ENCODE measurements at places on chromosomes 6 and 20. TPM values are rescaled to one million over a fixed set of nuclear protein-coding genes. Genes with fewer than 3 reads are reported as not detected.

DNA sequence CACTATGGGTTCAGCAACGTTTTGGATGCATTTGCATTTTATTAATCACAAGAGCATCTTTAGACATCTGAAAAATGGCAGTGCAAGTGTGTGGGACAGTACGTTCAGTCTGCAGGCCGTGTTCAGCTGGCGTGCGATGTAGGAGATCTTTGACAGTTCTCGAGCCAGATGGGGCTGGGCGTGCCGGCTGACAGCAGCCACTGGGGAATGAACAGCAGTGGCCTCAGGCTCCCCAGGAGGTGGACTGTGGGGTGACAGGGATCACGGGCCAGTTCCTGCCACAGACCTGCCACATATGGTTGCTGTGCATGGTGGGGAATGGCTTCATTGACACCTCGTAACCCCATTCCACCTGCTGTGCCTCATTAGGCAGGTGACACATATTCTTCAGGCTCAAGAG, 16.4 kb upstream of the MLN start:
- DNase-seq, result no peak

DNA sequence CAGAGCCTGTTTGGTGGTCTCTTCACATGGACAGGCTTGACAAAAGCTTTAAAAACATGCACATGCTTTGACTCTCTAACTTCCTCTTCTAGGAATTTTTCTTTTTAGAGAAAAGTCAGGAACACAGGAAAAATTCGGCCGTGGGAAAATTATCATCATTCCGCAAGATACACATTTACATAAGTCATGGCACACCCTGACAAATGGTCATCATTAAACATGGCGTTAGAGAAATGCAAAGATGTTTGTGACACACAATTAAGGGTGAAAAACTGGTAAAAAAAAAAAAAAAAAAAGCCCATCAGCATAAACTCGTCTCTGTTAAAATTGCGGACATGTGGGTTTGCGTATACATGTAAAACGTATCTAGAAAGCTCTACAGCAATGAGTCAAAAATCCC, 134.2 kb upstream of the AGPAT4 start:
- DNase-seq, result no peak

HLA-C gene
- 122 TPM for total RNA-seq

DNA sequence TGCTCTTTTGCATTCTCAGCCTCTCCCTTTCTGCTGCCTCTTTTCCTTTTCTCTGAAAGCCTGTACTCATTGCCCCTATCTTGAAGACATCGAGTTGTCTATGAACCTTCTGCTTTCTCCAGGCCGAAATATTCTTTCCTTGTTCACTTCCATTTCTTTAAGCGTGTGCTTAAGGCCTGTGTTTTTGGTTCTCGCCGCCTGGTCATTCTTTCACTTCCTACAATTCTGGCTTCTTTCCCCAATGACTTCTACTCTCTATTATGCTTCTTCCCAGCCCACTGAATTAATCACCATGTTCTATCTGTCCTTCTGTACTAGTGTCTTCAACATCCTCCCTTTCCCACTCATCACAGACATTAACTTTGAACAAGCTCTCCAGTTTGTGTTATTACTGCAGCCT, 69.6 kb downstream of the C6orf52 start:
- no peak for DNase-seq

DNA sequence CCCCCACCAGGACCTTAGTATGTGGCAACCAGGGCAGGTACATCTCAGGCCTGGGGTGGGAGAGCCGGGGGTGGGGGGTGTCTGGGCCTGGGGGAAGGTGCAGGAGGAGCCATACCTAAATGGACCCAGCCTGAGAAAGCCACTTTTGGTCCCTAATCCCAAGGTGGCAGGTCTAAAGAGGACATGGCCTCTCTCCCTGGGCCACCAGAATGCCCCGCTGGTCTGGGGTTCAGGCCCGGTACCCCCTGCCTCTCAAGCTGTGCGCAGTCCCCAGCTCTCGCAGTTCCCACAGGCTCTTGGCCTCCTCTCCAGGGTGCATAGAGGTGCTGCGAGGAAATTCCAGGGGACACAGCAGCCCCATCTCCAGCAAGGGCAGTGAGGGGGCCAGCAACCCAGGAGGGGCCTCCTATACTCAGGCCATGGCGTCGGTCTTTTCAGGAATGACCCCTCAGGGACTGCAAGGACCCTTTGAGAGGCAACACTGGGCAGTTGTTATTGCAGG, 1.1 kb upstream of the AVP start:
- no peak for DNase-seq

STX11 gene
- 0.26 TPM for total RNA-seq

GRCh38 chr20:46137816-46138215, 19.7 kb downstream of the CD40 start:
- DNase-seq, result no peak

GRCh38 chr20:61042506-61043385, 209.3 kb upstream of the CDH4 start:
- DNase-seq, result peak; percentile 2

BPIFB1 gene
- total RNA-seq, result not detected

GRCh38 chr6:30798494-30798893, 54.1 kb upstream of the IER3 start:
- peak; percentile 39 for DNase-seq

ERVFRD-1 gene
- not detected for total RNA-seq

GRCh38 chr6:118918329-118918725, 16.6 kb downstream of the MCM9 start:
- DNase-seq, result peak; percentile 48

FOXS1 gene
- total RNA-seq, result not detected

RGS19 gene
- total RNA-seq, result 11.6 TPM

DNA sequence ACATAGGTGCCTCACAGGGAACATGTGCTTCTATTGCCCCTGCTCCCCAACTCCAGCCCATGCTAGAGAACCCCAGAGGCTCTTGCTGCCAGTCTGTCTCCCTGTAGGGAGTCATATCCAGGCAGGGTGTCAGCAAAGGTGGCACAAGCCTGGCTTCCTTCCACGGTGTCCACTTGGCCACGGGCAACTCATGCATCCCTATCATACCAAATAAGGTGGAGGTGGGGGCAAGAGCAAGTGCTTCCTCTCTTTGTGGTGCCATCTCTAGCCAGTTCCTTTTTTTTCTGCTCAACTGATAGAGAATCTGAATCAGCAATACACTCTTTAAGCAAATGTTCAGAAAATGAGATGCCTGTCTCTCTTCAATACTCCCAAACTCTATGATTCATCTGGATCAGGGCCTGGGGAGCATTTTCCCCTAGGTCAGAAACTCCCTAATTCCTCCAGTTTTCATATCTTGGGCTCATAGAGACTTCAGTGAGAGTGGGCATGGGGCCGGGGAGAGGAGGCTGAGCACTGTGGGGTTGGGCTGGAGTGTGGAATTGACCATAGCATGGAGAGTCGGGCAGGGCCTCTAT, 105.1 kb upstream of the GPR6 start:
- DNase-seq, result no peak

GRCh38 chr6:167491438-167492099, 166.7 kb downstream of the TTLL2 start:
- DNase-seq, result no peak

GRCh38 chr6:57267586-57268293, 45.6 kb upstream of the RAB23 start:
- DNase-seq, result peak; percentile 99

DNA sequence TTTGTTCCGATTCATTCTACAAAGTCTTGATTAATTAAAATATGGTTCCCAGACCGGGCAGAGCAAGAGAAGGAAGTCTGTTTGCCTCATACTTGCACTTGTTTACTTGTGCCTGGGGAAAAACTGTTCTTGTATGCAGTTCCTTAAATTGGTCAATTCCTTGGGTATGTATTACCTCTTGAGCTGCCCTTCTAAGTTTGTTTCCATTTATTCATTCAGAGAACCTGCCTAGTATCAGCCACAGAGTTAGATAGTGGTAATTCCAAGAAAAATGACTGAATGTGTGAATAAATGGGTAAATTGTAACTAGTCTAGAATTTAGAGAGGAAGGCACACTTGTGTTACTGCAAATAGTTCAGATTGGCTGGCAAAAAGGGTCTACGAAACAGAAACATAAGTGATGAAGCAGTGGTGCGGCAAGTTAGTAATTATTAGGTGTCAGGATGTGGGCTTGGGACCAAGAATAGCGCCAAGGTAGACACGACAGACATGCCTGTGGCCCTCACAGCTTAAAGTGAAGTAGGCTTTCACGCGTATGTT, 525 bp upstream of the MAK start:
- DNase-seq, result no peak

DNA sequence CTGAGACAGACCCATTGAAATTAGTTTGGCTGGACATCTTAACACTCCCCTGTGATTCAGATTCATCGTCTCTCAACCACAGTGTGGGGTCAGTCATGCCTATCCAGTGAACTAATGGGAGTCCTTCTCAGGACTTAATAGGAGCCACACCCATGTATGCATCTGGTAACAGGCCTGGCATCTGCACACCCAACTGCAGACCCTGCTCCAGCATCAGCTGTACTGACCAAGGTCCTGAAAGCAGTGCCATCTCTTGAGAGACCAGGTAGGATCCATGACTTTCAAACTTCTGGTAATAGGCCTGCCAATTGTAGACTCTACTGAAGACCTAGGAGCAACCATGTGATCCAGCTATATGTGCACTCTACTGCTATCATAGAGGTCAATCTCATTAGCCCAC, 363.6 kb upstream of the POU3F2 start:
- DNase-seq, result peak; percentile 17

TBXT gene
- total RNA-seq, result not detected

HLA-DMB gene
- 0.83 TPM for total RNA-seq

- DNase-seq, result no peak
Observed at GRCh38 chr20:6173481-6173880, 50.7 kb upstream of the FERMT1 start.

SPAG4 gene
- 8.5 TPM for total RNA-seq

GRCh38 chr6:139124887-139125672, 9.8 kb upstream of the HECA start:
- DNase-seq, result peak; percentile 56

- DNase-seq, result no peak
Observed at GRCh38 chr6:80592436-80592835, 486.0 kb downstream of the BCKDHB start.

GRCh38 chr6:81451787-81452186, 300.7 kb downstream of the TENT5A start:
- DNase-seq, result peak; percentile 84

SLC12A5 gene
- total RNA-seq, result 0.50 TPM

TRAM2 gene
- total RNA-seq, result 69.6 TPM

DNA sequence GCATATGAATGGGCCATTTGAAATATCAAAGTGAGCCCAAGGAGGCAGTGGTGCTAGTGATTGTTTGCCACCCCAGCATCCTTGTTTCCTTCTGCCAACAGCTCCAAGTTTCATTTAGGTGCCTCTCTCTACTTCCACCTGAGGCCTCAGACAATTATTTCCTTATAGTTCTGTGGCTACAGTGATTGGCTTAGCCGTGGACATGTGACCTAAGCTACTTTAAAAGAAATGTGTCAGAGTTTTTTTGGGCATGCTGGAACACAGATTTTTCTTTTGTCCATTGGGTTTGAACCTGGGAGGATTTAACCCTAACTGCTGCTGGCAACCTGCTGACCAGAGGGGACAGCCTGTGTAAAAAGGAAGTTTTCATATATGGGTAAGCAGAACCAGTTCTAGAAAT, 319.4 kb downstream of the CD109 start:
- no peak for DNase-seq

HSD17B8 gene
- 11.4 TPM for total RNA-seq

GRCh38 chr20:731891-732560, 36.3 kb downstream of the SLC52A3 start:
- DNase-seq, result no peak

SIRPG gene
- not detected for total RNA-seq

- no peak for DNase-seq
Observed at GRCh38 chr6:33586108-33586640, 6.1 kb upstream of the BAK1 start.

ANKRD66 gene
- not detected for total RNA-seq

GRCh38 chr6:139841794-139842215, 467.4 kb upstream of the CITED2 start:
- no peak for DNase-seq

DNA sequence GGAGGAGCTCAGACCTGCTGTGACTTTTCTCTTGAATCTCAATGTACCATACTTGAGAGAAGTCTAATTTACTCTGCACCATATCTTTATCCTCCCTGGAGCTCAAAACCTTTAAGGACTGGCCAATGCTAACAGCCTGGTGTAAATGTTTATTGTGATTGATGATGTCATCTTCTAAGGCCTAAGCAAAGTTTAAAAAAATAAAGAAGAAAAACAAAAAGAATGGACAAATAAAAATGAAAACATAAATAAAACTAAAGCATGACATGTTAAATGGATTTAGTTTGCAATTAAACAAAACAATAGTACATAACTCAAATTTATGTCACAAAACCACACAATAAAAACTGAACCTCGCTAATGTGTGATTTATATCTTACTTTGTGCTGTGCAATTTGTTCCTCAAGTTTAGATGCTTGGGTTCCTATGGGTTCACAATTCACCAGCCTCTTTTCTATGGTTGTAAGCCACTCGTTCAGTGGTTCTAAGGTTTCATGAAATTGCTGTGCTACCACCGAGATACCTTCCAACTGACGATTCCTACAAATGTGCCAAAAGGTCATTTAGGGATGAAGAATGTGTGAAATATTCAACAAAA, 113.0 kb downstream of the DST start:
- peak; percentile 72 for DNase-seq

RNF114 gene
- 65.2 TPM for total RNA-seq

GRCh38 chr6:106027758-106028157, 58.4 kb upstream of the PRDM1 start:
- DNase-seq, result no peak

DNA sequence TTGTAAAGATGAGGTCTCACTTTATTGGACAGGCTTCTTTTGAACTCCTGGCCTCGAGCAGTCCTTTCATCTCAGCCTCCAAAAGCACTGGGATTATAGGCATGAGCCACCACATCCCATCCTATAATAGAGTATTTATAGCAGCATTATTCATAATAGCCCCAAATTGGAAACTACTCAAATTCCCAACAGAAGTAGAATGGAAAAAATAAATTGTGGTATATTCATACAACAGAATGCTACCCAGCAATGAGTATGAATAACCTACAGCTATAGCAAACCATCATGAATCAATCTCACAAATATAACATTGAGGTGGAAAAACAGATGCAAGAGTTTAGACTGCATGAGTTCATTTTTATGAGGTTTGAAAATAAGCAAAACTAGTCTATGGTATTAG, 84.8 kb upstream of the BTBD3 start:
- DNase-seq, result no peak

- peak; percentile 65 for DNase-seq
Observed at GRCh38 chr6:35185302-35185681, 28.5 kb upstream of the SCUBE3 start.

GRCh38 chr6:136253734-136254133, 3.6 kb upstream of the MTFR2 start:
- no peak for DNase-seq

- DNase-seq, result no peak
Observed at GRCh38 chr6:149065658-149066556, 251.6 kb upstream of the TAB2 start.
